ENCODE measurements at places on chromosomes 3 and 15.

DNA sequence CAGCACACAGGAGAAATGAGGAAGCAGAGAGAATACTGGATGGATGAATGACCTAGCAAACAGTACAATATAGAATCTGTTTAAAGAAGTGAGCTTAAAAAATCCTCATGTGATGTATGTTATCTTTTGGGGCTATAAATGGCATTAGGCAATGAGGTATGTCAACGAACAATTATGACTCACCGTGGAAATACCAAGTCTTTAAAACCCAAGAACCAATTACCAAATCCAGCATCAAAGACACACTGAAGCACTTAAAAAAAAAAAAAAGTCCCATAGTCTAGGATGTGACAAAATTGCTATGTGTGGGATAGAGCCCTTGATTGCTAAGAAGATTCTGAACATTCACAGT, 36.3 kb upstream of the HERC1 start:
- no peak for DNase-seq

DNA sequence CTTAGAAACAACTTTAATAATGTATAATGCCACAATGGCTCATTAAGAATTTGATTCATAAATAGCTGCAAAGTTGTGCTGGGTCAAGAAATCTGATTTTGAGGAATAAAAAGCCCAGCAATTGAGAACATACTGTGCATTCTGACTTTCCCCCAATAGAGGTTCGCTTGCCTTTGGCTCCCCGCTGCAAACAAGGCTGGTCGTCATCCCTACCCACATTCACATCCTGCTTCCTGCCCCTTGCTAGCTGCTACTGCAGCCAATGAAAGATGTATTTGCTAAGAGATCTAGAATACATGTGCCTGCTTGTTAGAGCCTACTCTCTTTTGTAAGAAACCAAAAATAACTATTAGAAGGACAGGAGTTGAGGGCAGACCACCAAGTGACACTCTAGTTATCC, 51.8 kb upstream of the GUCA1C start:
- DNase-seq: no peak

GRCh38 chr3:190059242-190059590, 61.5 kb downstream of the P3H2 start:
- no peak for DNase-seq

GRCh38 chr15:33547876-33548275, 237.1 kb downstream of the RYR3 start:
- no peak for DNase-seq

- DNase-seq: peak; percentile 36
Measured at GRCh38 chr3:197801891-197802778, 11.1 kb downstream of the LRCH3 start.

DNA sequence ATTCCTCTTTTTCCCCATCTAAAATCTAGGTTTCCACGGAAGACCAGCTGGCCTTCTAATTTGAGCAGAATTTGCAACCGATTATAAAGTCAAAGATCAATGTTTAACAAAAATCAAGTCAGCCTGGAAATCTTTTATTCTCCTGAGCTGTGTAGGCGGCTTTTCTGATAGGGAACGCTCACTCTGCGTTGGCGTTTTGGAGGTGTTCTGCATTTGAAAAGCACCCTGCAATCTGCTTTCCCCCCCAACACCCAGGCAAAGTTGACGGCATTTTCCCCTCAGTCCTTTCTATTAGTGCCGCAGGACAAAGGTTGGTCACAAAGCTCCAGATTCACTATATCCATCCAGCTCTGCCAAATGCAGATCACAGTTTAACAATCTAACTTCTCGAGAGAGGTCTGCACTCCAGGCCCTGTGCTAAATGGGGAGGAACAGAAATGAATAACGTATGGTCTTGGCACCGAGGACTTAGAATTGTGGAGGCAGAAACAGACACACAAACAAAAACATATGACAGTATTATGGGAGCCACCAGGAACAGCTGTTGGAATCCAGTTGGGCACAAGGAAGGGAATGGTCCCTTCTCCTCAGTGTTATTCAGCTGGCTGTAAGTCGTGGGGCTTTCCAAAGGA, 50.4 kb upstream of the LARS2 start:
- no peak for DNase-seq

Measured in CD4-positive, alpha-beta memory T cell (primary cell).